ENCODE measurements at places on chromosomes 7 and 10.

DNA sequence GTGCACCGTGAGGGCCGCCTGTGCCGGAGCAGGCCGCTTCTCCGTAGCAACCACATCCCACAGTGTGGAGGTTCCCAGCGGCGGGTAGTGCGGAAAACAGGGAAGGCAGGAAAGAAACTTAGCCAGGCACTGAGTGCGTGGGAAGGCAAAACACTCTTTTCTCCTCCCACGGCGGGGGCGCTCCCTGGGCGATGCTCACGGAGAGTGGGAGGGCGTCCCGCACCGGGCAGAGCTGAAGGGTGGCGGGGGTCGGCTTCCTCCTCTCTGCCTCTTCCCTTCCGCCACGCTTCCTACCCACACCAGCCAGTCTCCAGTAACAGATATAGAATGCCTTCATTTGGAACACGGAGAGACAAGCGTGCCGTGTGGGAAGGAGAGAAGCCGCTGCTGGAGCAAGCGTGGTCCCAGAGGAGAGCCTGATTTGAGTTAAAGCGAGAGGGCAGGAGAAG lies 252.5 kb downstream of the PAXIP1 start:
- no peak for DNase-seq

DNA sequence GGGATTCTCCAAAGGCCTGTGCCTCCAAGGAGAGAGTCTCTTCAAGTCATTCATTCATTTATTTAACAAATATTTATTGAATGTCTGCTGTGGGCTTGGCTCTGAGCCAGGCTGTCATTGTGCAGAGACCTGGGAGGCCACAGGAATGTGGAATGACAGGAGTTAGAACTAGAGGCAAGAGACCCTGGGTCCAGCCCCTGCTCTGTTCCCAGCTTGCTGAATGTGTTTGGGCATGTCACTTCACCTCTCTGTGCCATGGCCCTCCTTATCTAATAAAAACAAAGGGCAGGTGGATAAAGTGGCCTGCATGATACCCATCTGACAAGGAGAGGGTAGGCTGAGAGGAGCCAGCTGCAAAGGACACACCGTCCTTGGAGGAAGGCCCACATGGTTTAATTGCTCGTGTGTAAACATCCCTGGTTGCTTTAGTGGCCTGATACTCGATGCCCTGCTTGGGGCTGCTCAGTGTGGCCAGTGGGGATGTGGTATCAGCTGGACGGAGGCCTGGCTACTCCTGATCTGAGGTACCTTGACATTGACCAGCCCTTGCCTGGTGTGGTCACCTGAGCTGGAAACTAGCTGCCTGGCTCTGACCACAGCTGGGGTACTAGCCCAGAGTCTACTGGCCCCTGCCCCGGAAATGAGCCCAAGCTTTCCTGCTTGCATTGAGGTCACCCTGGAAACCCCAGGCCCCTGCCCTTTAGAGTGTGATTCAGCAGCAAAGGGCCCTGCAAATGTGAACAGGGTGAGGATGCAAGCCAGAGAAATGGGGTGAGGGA lies 116.2 kb downstream of the CDH23 start:
- DNase-seq, result peak; percentile 7

GRCh38 chr10:43939939-43940820 lies 291.5 kb upstream of the ZNF32 start:
- no peak for DNase-seq

GRCh38 chr7:98655611-98656010 lies 38.5 kb downstream of the NPTX2 start:
- no peak for DNase-seq

- DNase-seq, result peak; percentile 31
These were observed 469.4 kb downstream of the KCNMA1 start for GRCh38 chr10:77168161-77168560.

- no peak for DNase-seq
These were observed 55.3 kb downstream of the C7orf25 start for GRCh38 chr7:42856605-42856987.

DNA sequence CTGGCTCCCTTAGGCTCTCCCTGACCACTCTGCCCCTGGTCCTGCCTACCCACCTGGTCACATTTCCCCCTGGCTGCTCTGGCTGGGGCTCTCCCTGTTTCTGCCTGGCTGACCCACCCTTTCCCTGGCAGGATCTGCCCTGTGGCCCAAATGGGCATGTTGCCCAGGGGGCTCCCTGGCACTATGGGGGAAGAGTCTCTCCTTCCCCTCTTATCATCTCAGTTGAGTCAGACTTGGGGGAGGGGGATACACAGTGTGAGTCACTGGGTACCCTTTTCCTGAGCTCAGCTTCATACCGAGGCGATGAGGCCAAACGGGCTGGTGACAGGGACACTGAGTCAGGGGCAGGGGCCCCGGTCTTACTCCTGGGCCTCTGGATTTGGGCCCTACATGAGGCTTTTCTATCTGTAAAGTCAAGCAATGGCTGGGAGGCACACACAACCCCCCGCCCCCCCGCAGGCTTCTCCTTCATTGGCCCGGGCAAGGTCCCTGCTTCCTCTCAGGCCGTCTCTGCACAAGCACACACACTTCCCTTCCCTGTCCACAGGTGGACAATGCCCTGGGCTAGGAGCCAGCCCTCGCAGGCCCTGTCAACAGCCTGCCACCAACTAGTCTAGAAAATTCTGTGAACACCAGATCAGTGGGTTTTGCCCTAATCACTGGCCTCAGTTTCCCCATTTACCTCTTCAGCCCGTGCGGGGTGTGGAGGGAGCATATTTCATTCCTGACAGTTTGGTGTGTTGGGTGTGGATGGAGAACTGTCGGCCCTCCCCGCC lies 627 bp upstream of the FLNC start:
- DNase-seq, result no peak

DNA sequence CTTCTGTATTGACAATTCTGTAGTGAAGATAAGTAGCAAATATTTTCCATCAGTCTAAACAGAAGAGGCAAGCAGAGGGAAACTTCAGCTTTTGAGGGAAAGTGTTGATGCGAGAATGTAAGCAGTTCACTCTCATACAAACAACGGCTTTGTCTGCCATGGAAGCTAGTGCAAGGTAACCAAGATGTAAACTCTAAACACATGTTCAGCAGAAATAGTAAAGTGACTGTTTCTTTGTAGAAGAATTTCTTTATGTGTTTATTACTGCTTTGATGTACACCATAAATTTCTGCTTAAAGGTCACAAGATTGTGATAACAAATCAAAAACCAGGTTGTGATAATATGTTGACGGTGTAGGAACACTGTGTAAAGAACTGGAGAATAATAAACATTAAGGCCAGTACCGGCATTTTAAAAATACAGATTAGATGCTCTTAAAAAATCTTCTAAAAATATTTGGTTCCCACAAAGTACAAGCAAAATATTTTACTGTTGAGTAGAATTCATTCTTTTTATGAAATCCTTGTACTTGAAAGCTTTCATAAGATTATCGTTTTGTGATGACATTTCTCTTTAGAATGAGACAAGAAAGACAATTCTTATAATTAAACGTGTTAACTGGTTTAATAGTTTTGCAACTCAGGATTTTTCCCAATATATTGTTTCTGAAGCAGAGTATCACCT lies 34.2 kb downstream of the SEMA3C start:
- DNase-seq, result no peak

GRCh38 chr10:46544989-46545791 lies 11.3 kb downstream of the GPRIN2 start:
- DNase-seq, result no peak

GRCh38 chr10:118908557-118909256 lies 120.8 kb upstream of the NANOS1 start:
- DNase-seq, result no peak

GRCh38 chr7:41674505-41675023 lies 28.3 kb downstream of the INHBA start:
- no peak for DNase-seq

- no peak for DNase-seq
These were observed 6.3 kb upstream of the C7orf33 start for GRCh38 chr7:148584154-148584827.

GRCh38 chr10:17115683-17116082 lies 13.9 kb downstream of the CUBN start:
- no peak for DNase-seq

DNA sequence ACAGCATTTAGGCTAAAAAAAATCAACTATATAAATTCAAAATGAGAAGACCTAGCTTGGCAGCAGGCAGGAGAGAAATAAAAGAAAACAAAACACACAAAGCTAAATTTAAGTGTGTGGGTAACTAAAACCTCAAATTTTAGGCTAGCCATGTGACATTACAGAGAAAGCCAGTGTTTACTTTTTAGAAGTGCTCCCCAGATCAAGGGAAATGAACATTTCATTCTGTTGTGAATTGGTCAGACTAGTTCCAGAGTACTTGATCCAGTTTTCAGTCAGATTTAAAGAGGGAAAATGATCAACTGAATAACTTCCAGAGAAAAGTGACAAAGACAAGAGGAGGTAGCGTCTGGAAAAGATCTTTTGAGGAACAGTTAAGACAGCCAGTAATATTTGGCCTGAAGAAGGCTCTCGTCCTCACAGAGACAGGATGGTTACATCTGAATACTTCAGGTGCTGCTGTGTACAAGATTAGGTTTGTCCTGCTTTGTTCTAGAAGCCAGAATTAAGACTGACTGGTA lies 563.4 kb downstream of the KCNMA1 start:
- no peak for DNase-seq

DNA sequence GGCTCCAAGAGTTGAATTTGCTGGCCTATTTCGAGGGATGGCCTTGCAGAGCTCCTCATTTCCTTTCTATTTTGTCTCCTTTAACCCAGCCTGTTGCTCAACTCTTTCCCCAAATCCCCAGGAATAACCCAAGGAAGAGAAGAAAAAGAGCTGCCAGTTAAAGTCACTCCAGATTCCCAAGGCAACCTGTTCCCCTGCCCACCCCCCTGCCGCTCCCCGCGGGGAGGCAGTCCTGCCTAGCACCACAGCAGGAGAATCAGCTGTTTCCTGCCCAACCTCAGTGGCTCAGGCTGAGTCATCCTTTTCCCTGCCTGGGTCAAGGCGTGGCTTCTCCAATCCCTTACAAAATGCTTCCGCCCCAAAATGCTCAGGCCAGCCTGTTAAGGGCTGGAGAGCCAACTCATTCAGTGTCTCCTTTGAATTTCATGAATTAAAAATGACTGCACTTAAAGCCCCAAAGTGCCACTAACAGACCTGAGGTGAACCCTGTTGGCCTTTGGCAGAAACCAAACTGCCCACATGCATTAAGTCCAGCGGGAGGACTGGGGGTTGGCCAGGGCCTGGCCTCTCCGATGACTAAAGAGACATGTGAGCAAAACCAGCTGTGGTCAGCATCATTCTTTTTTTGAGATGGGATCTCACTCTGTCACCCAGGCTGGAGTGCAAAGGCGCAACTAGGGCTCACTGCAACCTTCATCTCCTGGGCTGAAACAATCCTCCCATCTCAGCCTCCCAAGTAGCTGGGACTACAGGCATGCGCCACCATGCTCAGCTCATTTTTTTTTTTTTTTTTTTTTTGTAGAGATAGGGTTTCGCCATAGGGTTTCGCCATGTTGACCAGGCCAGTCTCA lies 83.2 kb upstream of the KIF5B start:
- DNase-seq, result no peak

DNA sequence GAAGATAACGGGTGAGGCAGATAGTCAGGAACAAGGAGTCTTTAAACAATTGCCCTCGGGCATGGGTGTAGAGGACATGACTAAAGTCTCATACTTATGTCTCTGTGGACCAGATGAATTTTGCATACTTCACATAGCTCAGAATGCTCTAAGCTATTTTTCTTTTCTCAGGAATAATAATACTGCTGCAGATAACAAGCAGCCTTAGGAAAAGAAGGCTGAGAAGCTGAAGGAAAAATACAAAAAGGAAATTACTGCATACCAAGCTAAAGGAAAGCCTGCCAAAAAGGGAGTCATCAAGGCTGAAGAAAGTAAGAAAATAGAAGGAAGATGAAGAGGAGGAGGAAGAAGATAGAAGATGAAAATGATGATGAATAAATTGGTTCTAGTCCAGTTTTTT lies 13.4 kb upstream of the ERCC6 start:
- no peak for DNase-seq

GRCh38 chr10:62376071-62377025 lies 2.2 kb downstream of the ZNF365 start:
- DNase-seq, result no peak

- no peak for DNase-seq
These were observed 119.8 kb downstream of the ZNF736 start for GRCh38 chr7:64433590-64433989.

DNA sequence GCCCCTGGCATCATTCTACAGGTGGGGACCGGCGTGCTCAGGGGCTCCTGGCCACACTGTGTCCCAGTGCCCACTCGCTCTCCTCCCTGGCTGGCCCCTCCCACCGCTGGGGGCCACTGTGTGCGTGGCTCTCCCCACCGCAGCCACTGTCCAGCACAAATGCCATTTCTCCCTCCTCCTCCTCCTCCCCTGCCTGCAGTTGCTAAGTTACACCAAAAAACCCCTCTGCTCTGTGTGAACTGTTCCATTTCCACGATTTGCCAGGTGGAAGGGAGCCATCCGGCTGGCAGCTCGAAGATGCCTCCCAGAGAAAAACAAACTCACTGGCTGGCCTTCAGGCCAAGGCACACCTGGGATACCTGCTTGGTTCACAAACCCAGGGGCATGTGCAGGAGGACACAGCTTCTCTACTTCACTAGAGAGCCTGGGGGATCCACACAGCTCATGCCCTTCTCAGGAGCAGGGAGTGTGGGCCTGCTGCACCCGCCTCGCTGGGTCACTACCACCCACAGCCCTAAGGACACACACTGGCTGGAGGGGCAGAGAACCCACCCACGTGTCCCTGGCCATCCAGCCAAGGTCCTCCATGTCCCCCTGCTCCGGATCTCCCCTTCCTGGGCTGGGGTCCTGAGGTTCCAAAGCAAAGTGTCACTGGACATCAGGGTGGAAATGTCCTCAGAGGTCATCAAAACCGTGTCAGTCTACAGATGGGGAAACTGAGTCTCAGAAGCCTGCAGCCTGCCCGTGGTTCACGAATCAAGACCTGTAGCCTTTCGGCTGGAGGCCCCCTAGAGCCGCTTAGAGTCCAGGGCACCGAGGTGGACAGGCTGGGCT lies 1.7 kb downstream of the RASGEF1A start:
- no peak for DNase-seq

- no peak for DNase-seq
These were observed 34.2 kb downstream of the FIGNL1 start for GRCh38 chr7:50415844-50416364.

DNA sequence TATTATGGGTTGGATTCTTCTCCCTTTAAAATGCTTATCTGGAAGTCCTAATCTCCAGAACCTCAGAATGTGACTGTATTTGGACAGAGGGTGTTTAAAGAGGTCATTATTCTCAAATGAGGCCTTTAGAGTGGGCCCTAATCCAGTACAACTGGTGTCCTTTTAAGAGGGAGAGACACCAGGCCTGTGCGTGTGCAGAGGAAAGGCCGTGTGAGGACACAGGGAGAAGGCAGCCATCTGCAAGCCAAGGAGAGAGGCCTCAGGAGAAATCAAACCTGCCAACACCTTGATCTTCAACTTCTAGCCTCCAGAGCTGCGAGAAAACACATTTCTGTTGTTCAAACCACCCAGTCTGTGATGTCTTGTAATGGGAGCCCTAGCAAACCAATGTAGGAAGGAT lies 235.4 kb upstream of the MYO3A start:
- no peak for DNase-seq

GRCh38 chr10:112951359-112952281 lies 1.6 kb downstream of the TCF7L2 start:
- no peak for DNase-seq

DNA sequence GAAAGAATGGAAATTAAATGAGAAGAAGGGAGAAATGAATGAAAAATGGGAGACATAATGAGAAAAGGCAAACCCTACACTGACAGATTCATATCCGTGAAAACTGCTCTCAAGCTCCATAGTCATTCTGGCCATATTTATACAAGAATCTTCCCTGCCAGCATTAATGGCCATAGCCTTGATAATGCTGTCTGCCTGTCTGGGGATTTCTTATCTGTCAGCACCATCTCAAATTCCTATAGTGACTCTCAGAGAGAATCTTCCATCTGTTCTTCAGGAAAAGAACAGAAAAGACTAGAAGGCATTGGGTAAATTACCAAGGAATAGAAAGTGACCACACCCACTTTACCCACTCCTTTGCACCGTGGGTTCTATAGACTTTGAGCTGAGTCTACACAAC lies 295.9 kb downstream of the PLXNA4 start:
- no peak for DNase-seq
